Stimulated activated CD4-positive, alpha-beta T cell treated with anti-CD3 and anti-CD28 coated beads, Interleukin-12 subunit alpha, Interleukin-12 subunit beta, amount 100 ng/mL, for 24 hours (primary cell): ENCODE measurements at places on chromosomes 5 and 9.

- no peak for DNase-seq
Observed at GRCh38 chr5:68518286-68518685, 302.7 kb downstream of the PIK3R1 start.

DNA sequence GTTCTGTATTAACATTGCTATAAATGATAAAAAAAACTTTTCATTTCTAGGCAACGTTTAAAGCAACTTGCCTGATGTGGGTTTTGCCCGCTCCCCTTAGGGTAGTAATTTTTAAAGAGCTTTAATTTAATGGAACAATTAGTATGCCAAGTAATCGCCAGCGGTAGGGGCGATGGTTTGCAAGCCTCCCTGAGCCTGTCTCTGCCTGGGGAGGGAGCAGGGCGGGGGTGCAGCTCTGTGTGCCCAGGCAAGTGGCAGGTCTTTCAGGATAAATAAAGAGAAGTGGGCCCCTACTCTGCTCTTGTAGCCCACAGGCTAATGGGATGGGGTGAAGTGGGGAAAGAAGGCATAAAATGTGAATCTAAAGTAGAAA lies 13.8 kb upstream of the TGFBI start:
- DNase-seq = no peak

GRCh38 chr5:12284604-12285003 lies 380.4 kb upstream of the CTNND2 start:
- DNase-seq = no peak

DNA sequence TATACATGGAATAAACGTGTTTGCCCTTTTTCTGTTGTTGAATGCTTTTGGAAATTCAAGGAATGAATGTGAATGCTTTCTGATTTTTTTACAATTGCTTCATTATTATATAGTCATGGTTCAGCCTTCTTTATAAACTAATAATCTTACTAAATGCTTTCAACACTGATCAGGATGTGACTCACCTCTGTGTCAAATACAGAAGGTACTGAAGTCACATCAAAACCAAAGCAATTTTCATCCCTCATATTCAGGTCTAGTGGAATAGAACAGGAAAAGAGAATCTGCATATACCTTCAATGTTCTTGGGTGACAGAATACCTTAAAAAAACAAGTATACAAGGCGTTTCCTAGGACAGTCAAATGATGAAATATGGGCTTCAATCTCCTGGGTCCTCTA lies 170.7 kb downstream of the PDE4D start:
- DNase-seq = no peak

DNA sequence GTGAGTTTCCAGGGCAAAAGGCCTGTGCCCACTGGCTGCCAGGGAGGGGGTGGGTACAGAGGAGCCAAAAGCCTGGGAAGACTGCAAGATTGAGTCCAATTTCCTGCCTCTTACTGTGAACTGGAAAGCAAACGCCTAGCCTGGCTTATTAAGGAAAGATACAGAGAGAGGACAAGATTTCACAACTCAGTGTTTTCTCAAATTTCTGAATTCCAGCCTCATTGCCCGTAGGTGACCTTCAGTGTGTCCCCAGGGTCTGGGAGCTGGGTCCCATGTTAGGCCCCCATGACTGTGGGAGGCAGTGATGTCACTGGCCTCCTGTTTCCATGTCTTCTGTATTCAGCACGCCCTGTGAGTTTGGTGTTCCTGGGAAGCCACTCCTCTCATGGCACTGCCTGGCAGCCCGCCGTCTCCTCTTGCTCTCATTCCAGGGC lies 60.6 kb upstream of the PTPN3 start:
- no peak for DNase-seq

- DNase-seq = no peak
Observed at GRCh38 chr5:160262151-160263074, 33.1 kb downstream of the FABP6 start.

- no peak for DNase-seq
Observed at GRCh38 chr5:501831-502184, 22.4 kb downstream of the SLC9A3 start.

DNA sequence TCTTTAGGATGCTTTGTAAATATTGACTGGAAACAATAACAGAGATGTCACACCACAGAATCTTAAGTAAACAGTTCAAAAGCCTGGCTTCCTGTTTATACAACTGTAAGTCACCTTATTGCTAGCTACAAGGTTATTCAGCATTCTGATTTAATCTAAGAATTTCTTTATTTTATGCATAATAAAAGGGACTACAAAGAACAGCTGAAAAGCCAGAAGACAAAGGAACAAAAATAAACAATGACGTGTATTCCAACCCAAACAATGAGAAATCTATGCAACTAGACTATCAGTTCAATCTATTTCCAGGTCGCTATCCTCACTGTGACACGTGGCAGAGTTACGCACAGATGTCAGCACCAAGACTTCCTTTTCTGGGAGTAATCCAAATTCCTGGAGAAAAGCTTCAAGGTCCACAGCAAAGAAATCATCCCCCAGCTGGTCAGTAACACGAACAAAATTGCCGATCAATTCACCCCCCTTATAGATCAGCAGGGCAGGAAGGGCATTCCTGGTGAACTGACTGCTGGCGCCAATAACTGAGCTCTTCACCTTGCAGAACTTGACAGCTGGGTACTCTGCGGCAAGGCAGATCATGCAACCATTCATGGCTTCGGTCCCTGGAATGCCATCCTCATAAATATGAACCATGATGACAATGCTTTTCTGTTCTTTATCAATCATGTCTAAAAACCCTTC lies 8.4 kb downstream of the PDCL start:
- no peak for DNase-seq

DNA sequence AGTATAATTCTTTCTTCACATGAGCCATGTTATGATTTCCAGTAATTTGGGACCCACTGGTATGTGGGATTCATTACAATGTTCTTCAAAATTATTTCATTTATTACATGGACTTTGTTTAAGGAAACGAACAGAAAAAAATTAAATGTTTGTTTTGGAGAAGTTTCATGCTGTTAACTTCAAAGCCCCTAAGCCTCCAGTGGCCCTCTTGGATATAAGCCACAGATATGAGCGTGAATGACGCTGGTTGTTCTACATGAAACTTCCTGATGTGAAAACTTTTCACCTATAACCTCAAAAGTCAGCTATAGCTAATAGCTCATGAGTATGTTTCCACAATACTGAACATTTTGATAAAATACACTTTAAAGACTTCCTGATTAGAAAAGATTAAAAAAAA lies 334.2 kb downstream of the PDE4D start:
- no peak for DNase-seq

- DNase-seq = no peak
Observed at GRCh38 chr5:1330847-1331831, 13.8 kb downstream of the CLPTM1L start.

DNA sequence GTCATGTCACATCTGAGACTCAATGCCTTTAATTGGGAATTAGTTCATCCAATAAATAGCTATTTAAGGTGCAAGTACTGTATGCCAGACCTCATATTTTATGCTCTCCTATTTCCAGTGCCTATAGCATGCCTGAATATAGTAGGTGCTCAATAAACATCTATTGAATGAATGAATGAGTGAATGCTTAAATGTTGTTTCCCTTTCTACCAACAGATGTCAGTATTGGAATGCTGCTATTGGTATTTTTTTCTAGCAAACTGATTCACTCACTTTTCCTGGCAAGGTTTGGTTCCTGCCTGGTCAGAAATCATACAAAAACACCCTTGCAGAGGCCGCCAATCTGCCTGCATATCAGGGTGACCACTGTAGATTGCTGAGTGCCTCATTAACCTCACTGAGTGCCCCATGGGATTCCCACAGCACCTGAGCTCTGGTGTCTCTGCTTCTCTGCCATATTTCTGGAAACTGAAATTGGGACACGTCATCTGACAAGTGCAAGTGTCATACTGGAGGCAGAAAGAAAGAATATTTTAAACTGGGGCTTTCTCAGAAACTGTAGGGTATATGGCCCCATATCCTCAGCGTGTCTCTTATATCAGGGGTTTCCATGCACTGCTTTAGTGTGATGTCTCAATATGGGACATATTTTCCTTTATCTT lies 359.7 kb downstream of the TRIM32 start:
- DNase-seq = no peak

DNA sequence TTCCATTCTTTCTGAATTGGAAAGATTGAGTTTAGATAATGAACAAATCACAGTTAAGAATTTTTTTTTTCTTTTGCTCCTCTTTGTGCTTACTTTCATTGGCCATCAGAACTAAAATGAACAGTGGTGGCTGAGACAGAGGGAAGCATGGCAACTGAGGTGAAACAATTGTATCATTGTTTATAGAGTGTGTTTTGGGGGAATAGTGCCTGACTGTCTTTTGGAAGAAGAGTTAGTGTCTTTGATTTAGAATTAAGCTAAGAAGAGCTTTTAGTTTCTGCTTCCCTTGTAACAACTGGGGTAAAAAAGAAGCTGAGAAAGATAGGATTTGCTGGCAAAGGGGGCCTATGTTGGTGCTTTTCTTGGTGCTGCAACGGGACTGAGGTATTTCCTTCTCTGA lies 24.0 kb downstream of the HSD17B4 start:
- no peak for DNase-seq

DNA sequence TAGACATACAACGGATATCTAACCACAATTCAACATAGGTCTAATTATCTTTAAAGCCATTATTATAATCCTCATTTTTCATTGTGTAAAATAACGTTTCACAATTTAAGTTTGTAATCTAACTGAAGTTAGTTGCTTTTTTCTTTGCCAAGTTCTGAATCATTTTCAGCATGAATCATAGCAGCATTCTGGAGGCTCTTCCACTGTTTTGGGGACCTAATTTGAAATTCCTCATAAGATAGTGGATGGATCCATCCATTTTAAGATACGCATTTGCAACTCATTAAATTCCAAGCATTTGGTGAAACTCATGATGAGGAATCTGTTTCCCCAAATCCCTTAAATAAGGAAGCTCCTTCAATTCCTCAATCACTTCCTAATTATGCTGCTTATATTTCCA lies 447.1 kb upstream of the CDH10 start:
- no peak for DNase-seq

GRCh38 chr5:59161221-59162105 lies 578.6 kb downstream of the RAB3C start:
- DNase-seq = no peak

- no peak for DNase-seq
Observed at GRCh38 chr5:59123595-59124561, 541.0 kb downstream of the RAB3C start.

GRCh38 chr9:6923086-6923485 lies 165.3 kb downstream of the KDM4C start:
- DNase-seq = no peak
